CD4-positive, alpha-beta T cell treated with Interleukin-6 for 4 hours (primary cell): ENCODE measurements at places on chromosomes 1 and 21.

- peak; percentile 89 for DNase-seq
Observed at GRCh38 chr1:26145041-26145959, 13.6 kb upstream of the FAM110D start.

DNA sequence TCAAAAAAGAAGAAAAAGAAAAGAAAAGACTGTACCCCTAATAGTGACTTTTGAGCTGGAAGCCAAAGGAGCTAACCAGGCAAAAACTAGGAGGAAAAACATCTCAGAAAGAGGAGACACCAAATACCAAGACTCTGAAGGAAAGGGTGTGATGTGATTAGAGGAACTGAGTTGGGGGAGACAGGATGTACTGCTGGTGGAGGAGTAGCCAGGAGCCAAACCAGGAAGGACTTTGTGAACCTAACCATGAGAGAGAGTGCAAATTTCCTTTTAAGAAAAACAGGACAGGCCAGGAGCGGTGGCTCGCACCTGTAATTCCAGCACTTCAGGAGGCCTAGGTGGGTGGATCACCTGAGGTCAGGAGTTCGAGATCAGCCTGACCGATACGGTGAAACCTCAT lies 4.1 kb upstream of the RBP7 start:
- DNase-seq = no peak

GRCh38 chr1:56563568-56563967 lies 15.8 kb downstream of the PLPP3 start:
- DNase-seq = no peak

GRCh38 chr1:200333329-200333728 lies 76.5 kb downstream of the ZNF281 start:
- DNase-seq = no peak

GRCh38 chr1:235006132-235006721 lies 122.4 kb downstream of the TOMM20 start:
- DNase-seq = peak; percentile 34

DNA sequence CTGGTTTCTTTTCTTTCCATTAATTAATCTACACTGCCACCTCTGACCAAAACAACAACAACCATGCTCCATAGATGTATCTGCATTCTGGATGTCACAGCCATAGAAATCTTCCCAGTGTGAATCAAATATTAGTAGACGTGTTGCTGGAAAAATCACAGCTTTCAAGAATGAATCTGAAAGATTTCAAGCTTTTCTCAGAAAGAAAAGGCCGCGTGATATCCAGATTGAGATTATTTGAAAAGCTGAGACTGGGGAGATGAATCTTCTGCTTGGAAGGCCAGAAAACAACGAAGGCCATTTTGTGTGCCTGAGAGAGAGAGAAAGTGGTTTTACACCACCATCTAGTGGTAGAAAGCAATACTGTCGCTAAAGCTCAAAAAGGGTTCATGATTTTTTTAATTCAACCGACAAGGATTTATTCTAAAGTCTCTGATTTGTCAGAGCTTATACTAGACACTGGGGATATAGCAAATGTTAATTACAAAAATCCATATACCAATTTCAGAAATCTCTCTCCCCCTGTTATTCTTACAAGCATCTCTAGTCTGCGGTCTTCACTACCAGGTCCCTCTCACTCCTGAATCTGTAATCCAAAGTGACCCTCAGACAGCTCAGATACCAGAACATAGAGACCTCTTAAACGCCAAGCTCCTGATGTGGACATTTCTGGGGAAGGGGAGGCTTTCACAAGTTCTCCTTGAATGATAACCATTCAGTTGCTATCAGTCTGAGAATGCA lies 87.5 kb upstream of the SGIP1 start:
- peak; percentile 39 for DNase-seq

- DNase-seq = no peak
Observed at GRCh38 chr1:118185084-118185832, at the start of gene SPAG17. Gene SPAG17, minus strand, starts transcription at chr1:118185228. Its CDS starts 71 bp downstream, at chr1:118185157.

- peak; percentile 45 for DNase-seq
Observed at GRCh38 chr1:204989266-204990058, 53.5 kb upstream of the CNTN2 start.

GRCh38 chr1:31155216-31155806 lies 84.4 kb downstream of the NKAIN1 start:
- DNase-seq = peak; percentile 67

- no peak for DNase-seq
Observed at GRCh38 chr1:185376840-185377635, 60.0 kb upstream of the IVNS1ABP start.

DNA sequence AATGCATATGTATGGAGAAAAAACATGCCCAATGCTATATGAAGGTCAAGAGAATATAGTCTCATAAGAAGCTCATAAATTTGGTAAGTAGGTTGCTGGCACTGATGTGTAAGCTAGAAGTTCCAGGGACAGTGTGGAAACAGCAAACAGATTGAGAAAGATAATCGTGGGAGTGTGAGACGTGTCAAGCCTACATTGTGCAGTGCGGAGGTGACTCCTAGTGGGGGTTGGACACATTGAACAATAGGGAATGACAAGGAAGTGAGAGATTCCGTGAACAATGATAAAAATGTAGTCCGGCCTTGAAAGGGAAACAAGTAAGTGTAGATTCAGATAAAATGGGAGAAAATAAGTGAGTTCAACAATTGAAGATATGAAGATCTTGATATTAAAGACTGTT lies 788.4 kb upstream of the PRMT6 start:
- DNase-seq = no peak

DNA sequence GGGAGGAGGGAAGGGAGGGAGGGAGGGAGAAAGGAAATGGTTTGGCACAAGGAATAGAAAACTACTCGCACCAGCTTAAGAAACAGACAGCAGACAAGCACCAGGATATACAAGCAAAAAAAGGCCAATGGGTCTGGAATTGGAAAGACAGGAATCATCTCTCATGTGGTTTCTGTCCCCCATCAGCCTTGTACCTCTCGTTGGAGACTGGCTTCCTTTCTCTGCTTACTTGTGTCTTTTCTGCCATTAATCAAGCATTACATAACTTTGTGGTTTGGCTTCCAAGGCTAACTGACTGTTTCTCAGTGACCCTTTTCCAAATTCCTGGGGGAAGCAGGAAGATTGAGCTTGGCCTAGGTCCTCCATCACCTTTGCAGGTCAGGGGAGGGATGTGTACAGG lies 11.8 kb upstream of the RALGPS2 start:
- no peak for DNase-seq

- DNase-seq = no peak
Observed at GRCh38 chr1:199522936-199523335, 504.6 kb upstream of the NR5A2 start.

GRCh38 chr1:226440512-226440911 lies 32.6 kb upstream of the PARP1 start:
- no peak for DNase-seq

GRCh38 chr1:74427681-74428080 lies 84.7 kb downstream of the LRRC53 start:
- no peak for DNase-seq

DNA sequence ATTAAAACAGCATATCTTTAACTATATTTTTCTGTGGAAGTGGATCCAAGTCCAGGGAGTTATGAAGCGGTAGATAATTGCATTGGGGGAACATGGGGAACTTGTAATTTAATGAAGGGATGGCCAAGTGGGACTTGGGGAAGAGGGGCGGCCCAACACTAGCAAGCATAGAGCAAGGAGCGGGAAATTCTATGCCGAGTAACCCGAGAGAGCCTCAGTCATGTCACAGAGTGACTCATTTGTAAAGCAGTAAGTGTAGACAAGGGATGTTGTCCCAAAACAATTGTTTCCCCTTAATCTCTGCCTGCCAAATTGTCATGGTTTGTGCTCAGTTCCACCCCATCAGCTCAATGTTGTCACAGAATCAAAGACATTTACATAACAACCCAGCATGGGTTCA lies 620.1 kb downstream of the AJAP1 start:
- no peak for DNase-seq

DNA sequence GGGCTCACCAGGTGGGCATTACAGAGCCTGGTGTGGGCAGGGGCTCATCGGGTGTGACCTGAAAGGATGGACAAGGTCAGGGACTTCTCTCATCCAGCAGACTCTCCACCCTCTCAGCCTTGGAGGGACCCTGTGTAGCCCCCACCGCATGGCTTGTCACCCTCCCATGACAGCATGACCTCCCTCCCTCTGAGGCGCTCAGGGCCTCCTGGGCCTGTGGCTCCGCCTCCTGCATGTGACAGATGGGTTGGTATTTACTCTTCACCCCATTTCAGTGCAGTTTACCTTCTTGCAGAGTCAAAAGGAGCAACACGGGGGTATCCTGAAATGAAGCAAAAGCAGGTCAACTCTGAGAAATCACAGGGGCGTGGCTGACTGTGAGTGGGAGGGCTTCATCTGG lies 298.6 kb upstream of the AJAP1 start:
- DNase-seq = no peak

GRCh38 chr1:19715334-19716203 lies 50.9 kb downstream of the HTR6 start:
- DNase-seq = peak; percentile 85

- no peak for DNase-seq
Observed at GRCh38 chr1:55287723-55288122, 72.6 kb upstream of the USP24 start.

GRCh38 chr21:42160765-42161164 lies 58.2 kb upstream of the ABCG1 start:
- peak; percentile 16 for DNase-seq

DNA sequence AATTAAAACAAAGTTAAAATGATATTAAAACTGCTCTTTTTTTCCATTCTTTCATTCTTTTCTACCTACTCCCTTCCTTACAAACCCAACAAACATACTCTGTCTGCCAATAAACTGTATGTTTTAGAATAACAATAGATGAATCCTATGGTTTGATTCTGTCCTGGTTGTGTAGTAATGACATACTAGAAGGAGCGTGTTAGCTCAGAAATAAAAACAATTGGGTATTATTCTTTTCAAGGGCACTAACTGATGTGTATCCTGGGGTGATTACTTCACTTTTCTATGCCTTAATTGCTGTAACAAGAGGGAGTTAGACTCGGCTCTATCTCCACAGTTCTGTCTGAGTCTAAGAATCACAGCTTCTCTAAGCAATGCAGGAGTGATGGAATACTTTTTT lies 194.4 kb downstream of the GIPC2 start:
- no peak for DNase-seq

GRCh38 chr1:111483876-111484275 lies 10.1 kb downstream of the C1orf162 start:
- no peak for DNase-seq

GRCh38 chr1:66460776-66461175 lies 73.2 kb upstream of the SGIP1 start:
- no peak for DNase-seq
